ENCODE measurements at places on chromosomes 4 and X.

DNA sequence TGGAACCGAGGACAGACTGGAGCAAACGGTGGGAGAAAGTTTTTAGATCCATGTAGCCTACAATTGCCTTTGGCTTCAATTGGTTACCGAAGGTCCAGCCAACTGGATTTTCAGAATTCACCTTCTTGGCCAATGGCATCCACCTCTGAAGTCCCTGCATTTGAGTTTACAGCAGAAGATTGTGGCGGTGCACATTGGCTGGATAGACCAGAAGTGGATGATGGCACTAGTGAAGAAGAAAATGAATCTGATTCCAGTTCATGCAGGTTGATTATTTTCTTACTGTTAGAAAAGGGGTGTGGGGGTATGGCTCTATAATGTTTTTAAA lies 702 bp downstream of the KLHL5 start:
- DNase-seq, result no peak

DNA sequence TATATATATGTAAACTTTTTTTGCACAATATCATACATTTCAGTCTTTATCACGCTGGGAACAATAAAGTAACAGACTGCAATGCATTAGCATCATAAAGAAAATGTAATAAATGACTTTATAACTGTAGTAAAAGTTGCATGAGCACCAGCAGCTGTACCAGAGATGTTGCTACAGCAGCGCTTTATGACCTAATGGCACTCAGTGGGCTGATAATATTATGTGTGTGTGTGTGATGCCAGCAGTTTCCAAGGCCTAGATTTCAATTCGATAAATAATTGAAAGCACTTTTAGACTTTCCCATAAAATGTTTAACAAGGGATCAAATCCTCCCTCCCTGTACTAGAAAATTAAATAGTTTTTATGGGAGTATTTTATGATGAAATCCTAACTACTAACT lies 367.6 kb upstream of the AGA start:
- DNase-seq, result no peak

DNA sequence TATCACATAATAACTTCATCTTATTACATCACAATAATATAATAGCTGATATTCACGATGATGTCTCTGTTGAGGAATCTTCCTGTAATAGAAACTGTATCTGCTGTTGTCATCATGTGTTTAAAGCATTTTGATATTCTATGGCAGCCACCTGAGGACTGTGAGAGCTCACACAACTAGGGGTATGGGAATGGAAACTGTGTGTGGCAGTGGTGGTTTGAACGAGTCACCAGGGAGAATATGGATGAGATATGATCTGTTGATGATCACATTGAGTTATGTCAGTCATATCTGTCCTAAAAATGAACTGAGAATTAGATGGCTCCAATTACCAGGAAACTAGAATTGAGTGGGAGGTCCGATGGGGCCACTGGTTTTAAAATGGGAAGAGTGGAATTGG lies 169.6 kb downstream of the MID1IP1 start:
- no peak for DNase-seq

DNA sequence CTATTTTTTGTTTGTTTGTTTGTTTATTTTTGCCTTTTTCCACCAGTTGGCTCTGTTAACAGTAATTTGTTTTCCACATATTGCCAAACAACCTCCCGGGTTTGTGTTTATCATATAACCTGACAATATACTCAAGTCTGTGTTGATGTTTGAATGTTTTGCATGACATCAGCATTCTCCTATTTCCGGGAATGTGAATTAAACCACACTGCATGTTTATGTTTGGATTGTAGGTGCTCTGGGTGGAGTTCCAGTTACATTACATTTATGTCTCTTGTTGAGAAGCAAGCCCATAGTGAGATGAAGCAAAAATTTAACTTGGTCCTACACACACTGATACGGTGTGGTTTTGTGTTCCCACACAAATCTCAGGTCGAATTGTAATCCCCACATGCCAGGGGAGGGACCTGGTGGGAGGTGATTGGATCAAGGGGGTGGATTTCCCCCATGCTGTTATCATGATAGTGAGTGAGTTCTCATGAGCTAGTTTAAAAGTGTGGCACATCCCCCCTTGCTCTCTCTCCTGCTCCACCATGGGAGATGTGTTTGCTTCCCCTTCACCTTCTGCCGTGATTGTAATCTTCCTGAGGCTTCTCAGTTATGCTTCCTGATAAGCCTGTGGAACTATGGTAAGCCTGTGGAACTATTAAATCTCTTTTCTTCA lies 54.4 kb upstream of the CLNK start:
- DNase-seq, result peak; percentile 5

DNA sequence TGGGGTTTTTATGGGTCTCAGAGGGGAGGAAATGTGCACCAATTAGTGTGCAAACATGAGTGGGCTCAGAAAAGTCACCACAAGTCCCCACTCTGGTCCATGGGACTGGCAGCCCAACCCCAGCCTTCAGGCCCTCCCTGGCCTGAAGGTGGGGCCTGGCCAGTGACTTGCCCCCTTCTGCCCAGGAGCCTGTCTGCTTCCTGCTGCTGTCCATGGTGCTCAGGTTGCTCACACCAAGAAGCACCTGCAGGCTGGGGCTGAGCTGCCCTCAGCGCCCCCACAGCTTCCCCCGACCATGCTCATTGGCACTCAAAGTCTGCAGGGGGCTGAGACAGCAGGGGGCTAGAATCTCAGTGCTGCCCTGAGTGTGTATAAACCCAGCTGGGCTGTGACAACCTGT lies 30.6 kb upstream of the GC start:
- DNase-seq, result no peak

GRCh38 chrX:12301288-12301687 lies 163.0 kb downstream of the FRMPD4 start:
- DNase-seq, result no peak

GRCh38 chr4:75880278-75880677 lies 22.0 kb downstream of the PPEF2 start:
- DNase-seq, result no peak

DNA sequence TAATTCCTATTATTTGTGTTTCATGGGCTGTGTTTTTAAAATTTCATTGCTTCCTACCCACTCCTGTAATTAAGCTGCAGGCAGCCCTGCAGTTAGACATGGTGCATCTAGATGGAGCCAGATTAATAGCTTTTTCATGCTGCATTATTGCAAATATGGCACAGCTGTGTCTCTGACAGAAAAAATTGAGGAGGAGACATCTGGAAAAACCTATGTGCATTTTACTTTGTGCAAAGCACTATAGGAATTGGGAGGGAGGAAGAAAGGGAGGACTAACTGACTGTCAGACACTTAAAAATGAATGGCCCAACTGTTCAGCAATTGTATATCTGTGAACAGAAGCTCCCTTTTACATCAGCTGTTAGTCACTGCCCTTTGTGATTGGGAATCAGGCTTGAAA lies 8.1 kb upstream of the RPGR start:
- no peak for DNase-seq

DNA sequence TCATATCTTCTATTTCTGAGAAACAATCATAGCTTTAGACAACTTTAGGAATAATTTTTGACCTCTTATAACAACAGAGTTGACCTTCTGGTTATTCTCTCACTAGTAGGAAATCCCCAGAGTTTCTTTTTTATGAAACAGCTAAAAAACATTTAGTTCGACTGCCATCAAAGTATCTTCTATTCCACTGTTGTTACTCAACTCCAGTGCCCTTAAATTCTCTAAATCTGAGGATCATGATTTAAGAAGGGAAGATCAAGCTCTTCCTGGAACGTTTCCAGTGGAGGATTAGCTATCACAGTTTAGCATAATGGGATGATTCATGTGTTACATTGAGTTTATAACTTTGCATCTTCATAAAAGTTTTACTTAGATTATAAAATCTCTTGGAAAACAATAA lies 134.9 kb upstream of the VEGFC start:
- DNase-seq, result peak; percentile 66

DNA sequence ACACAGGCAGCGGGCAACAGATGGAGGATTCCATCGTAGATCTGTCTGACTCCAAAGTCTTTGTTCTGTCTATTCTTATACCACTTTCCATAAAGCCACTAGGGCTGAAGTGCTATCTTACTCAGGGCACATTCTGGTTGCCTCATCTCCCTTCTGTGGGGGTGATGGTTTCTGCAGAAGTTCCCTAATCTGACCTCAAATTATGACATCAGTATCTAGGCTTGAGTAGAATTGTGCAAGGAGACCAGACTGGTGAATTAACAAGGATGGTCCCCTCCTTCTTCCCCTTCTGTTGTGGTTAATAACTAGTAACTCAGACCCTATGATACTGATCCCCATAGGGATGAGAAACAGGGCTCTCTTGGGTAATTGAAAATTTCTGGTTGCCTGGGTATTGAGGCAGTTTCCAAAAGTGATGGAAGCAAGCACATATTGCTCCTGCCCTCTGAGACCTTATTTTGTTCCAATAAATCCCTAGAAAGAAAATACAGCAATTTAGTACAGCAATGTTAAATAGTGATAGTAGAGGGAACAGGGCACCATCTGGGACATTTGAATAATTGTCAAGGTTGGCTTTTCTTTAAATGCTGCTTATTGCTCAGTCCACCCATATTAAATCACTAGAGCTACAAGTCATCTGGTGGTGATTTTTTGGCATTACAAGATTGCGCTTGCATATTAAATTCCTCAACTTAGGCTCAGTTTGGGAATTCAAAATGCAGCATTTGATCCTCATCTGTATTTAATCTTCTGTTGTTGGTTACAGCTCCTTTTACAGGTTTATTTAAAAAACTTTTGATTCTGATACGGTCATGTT lies 57.3 kb upstream of the AP1S2 start:
- DNase-seq, result no peak

- DNase-seq, result peak; percentile 2
These were observed 60.4 kb downstream of the F11 start for GRCh38 chr4:186326391-186326790.

DNA sequence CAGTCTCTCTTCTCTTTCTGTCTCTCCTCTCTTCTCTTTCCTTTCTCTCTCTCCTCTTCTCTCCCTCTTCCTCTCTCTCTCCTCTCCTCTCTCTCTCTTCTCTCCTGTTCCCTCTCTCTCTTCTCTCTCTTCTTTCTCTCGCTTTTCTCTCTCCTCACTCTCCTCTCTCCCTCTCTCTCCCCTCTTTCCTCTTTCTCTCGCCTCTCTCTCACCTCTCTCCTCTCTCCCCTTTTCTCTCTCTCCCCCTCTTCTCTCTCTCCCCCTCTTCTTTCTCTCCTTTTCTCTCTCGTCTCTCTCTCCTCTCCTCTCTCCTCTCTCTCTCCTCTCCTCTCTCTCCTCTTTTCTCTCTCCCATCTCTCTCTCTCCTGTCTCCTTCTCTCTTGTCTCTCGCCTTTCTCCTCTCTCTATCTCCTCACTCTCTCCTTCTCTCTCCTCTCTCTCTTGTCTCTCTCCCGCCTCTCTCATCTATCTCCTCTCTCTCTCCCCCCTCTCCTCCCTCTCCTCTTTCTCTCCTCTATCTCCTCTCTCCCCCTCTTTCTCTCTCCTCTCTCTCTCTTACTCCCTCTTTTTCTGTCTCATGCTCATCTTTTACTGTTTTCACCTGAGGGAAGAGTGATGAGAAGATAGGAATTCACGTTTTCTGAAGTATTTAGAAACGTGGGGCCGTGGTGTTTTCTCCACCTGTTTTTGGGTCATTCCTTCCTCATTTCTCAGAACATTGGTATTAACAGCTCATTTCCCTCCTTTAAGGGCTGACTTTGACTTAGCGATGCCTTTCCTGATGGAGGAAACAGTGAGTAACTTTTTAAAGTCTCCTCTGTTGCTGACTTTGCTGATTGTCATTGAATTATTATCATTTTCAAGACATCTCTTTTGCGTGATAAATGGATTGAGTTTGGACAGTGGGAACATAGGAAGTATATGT lies 80.6 kb upstream of the CD99 start:
- DNase-seq, result no peak

DNA sequence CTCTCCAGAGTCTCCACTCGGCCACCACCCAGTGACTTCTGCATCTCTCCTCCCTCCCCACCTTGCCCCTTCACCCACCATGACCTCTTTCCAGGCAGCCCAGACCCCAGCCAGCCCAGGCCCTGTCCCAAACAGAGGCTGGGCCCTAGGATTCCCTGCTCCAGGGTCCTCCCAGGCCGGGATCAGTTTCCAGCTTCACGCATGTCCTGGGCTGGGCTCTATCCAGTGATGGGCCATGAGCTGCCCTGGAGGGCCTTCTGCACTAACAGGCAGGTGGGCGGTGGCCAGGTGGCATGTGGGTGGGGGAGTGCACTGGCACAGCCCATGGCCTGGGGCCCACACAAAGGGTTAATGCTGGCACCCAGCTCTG lies 20.4 kb upstream of the ADD1 start:
- no peak for DNase-seq

DNA sequence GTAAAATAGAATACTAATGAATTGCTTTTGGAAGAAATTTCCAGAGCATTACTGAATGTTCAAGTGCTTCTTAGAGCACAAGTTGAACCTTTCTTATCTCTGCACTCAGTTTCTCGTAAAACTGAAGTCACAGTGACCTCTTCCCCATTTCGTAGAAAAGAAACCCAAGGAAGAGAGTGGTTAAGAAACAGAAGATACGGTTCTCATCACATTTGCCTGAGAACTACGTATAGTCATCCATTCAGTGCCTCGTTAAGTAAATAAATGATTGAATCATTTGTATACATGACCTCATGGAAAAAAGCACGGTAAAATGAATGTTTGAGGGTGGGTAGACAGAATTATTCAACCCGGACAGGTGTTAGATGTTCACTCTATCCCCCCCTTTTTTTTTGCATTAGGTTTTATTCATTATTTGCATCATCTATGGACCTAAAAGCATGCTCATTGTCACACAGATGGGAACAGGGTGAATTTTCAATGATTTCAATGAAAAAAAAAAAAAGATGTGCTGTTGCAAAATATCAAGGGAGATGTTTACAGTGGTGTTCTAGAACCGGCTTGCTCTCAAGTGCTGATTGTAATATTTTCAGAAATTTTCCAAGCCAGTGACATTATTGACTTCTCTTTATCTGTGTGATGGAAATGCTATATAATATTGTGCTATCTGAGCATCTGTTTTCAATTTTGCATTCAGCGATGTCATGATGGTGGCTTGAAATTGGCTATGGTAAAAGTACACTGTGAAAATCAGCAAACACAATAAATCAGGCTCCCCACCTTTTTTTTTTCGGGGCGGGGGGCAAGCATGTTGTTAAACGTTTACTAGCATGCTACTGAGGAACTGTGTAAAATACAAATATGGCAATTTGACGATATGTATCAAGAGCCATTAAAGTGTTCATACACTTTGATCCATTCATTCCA lies 4.3 kb downstream of the RHOH start:
- DNase-seq, result no peak

- DNase-seq, result no peak
These were observed 55.4 kb upstream of the RELL1 start for GRCh38 chr4:37741564-37741963.

DNA sequence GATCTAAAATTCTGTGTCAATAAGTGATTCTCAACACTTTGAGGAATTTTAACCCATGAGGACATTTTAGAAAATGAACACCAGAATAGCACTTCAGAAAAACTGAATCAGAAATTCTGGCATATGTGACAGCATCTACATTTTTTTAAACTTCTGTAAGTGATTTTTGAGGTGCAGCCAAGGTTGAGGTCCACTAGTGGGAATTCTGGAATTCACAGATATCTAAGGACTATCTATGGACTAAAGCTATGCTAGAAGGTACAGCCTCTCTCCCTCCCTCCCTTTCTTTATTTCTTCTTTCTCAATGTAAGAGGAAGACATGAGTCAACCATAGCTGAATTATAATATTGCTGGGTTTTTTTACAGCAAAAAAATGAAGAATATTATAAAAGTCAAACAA lies 508.2 kb upstream of the ATOH1 start:
- DNase-seq, result no peak

GRCh38 chr4:168612450-168613135 lies 115.7 kb downstream of the PALLD start:
- DNase-seq, result peak; percentile 78

- no peak for DNase-seq
These were observed 338.7 kb upstream of the F9 start for GRCh38 chrX:139191746-139192385.

GRCh38 chrX:44010626-44011025 lies 37.4 kb upstream of the NDP start:
- no peak for DNase-seq
